MCF 10A (cell line): ENCODE measurements at places on chromosomes 6 and 20.

GRCh38 chr6:26270903-26271667 is 93.9 kb upstream of the BTN3A2 start:
- peak; percentile 97 for DNase-seq

DNA sequence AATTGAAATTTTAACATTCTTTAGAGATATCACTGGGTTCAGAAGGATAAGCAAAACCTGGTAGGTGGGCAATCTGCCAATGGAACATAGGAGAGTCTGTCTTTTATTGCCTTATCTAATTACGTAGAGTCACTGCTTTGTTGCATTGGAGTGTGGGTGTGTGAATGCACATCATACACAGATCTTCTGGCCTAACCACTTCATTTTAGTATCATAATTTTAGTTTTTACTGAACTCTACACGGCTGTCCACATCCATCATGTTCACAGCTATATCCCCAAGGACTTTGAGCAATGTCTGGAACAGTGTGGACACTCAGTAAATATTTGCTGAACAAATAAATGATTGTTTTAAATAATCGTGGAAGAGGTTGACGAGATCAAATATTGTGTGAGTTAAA is 104.6 kb upstream of the AKIRIN2 start:
- DNase-seq: no peak

GRCh38 chr20:59446376-59446775 is 146.0 kb downstream of the EDN3 start:
- no peak for DNase-seq

GRCh38 chr6:29909985-29910384 is 32.3 kb upstream of the HLA-A start:
- DNase-seq: peak; percentile 20

DNA sequence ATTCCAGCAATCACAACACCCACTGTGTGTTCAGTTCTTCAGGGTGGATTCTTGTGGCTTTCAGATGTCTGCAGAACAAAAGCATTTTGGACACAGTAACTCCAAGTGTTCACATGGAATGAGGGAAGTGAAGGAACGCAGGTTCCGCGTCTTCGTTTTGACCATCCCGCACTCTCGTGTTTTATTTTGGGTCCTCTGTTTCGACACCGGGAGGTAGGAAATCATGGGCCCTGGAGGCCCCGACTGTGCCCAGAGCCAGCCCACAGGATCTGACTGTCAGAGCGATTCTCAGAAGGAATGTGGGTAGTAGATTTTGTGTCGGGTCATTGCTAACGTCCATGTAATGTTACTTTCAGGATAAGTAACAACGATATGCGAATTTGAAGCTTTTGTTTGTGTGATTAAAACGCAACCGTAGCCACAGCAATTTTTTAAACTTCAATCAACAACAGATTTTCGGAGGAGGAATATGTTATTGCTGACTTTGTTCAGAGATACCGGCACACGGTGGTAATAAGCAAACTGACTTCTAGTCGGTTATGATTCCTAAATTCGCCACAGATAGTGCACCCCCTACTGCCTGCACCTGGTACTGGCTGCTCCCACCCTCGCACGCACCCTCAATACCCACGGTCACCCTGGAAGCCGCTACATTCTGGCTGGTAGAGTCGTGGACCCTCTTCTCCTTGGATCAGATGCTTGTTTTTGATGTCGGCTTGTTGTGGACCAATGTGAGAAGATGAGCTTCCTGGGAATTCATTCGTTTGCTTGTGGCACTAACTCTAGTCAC is 10.5 kb downstream of the NPEPL1 start:
- DNase-seq: no peak

DNA sequence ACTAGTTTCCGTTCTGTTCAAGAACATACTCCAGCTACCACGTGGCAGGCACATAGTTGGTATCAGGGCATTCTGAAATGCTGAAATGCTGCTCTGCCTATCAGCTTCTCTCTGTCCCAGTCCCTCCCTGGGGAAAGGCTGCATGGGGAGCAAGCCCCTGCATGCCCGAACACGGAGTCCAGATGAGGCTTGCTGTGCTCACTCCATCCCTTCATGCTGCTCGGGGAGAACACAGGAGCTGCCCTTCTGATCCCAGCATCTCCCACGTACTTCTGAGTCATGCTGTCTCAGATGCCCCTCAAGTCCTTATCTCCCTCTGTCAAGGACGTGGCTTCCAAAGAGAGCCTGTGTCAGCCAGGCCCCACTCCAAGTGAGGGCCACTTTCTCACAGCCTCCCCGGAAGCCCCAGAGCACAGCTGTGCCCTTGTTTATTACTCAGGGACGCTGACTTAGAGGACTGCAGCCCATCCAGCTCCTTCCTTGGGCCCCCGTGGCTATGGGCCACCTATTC is 29.4 kb downstream of the THBS2 start:
- peak; percentile 73 for DNase-seq

DNA sequence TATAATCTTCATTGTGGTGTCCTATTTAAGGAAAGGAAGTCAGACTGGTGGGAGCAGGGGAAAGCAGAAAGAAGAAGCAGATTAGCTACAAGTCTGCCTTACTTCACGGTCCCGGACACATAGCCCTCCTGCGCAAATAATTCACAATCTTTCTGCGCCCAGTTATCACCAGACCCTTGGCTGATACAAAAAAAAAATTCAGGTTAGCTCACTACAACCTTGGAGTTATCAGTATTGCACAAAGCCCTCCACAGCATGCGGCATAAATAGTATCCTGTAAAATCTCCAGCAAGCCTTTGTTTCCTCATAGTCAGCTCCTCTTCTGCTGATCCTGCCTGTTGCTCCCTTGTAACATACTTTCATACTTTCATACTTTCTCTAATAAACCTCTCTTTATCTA is 148.6 kb upstream of the FUT9 start:
- DNase-seq: no peak

DNA sequence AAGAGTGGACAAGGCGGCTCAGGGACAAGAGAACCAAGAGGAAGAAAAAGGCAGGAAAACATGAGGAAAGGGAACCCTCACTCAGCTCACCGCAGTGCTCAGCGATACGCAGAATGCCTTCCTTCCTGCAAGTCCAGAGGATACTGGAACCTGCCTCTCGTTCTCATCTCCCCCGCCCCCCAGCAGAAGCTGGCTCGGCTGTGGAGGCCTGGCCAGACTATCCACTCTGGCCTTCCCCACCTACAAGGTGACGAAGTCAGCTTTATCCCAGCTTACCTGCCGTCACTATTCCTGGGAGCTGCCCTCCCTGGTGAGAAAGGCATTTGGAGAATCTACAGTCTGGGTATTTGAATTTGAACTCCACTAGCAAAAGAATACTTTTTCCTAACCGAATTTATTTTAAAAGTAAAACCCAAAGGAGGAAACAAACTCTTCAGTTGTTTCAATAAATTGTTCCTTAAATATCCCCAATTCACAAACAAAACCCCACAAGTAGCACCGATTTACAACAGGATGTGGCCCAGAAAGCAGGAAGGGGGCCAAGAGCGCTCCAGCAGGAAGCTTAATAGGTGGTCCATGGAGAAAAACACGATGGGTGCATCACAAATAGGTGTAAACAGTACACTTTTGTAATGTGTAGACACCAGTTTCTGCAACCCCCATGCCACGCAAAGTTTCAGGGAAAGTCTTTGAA is 2.1 kb upstream of the DIDO1 start:
- no peak for DNase-seq

- DNase-seq: peak; percentile 32
Measured at GRCh38 chr20:312067-312466, 13.3 kb upstream of the SOX12 start.

DNA sequence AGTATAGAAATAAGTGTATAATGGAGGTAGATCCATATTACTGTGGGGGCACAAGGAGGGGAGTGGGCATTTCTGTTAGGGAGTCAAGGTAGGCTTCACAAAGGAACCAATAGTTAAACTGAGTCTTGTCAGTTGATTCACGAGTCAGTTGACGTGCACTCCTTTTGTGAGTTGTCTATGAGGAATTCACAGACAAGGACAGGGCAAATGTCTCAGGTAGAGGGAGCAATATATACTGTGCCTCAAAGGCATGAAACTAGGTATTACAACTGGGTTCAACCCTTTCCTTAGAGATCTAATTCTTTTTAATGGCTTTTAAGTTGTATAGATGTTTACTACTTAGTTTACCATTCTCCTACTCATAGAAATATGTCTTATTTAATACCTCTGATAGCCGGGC is 11.0 kb downstream of the TMEM14C start:
- DNase-seq: no peak

GRCh38 chr6:139028215-139028657 is 309 bp upstream of the ABRACL start:
- peak; percentile 87 for DNase-seq

DNA sequence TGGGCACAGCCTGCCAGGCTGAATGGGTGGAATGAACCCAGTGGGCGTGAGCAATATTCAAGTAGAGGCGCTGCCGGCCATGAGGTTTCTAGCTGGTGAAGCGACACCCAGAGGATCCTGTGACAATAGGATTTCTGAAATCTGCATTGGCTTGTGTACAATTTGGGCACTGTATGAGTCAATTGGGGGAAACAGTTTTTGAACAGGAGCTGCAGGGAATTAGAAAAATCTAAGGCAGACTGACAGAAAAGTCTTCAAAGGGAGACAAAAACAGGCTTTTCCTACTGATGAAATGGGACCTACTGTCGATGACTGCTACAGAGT is 148.8 kb upstream of the PROKR2 start:
- no peak for DNase-seq
